Upper lobe of right lung (tissue), 1 donor: ENCODE measurements at places on chromosomes 1 and 21. TPM values are rescaled to one million over a fixed set of nuclear protein-coding genes. Genes with fewer than 3 reads are reported as not detected.

GPR25 gene
- total RNA-seq, result 0.32 TPM

ADGRB2 gene
- total RNA-seq, result 0.69 TPM

GUCA2B gene
- total RNA-seq, result not detected

C8A gene
- total RNA-seq, result not detected

MFAP2 gene
- 14.8 TPM for total RNA-seq

EFCAB14 gene
- total RNA-seq, result 118 TPM

ATP1A2 gene
- 5.6 TPM for total RNA-seq

OPRD1 gene
- not detected for total RNA-seq
